A549 treated with GW870086 at 1 μM for 4 hours (cell line): ENCODE measurements at places on chromosomes 6 and 20. TPM values are rescaled to one million over a fixed set of nuclear protein-coding genes. Genes with fewer than 3 reads are reported as not detected.

KHDC1L gene
- total RNA-seq: 0.36 to 0.51 TPM (median 0.42 TPM) in 4 of 5 replicates, not detected in the other

TMEM14B gene
- 135 to 163 TPM (median 139 TPM) in 5 replicates for total RNA-seq

SLC25A27 gene
- total RNA-seq: 0.44 to 1.3 TPM (median 0.47 TPM) in 5 replicates

COL11A2 gene
- total RNA-seq: 0.45 to 0.93 TPM (median 0.71 TPM) in 5 replicates

BANF2 gene
- not detected in 5 replicates for total RNA-seq

LZTS3 gene
- total RNA-seq: 3.6 to 4.1 TPM (median 4.1 TPM) in 5 replicates

COX4I2 gene
- not detected in 5 replicates for total RNA-seq

C6orf62 gene
- total RNA-seq: 46.3 to 55.1 TPM (median 49.7 TPM) in 5 replicates

RAE1 gene
- total RNA-seq: 60.5 to 71.5 TPM (median 62.8 TPM) in 5 replicates

ATP6V1G2 gene
- 0.55 to 1.2 TPM (median 0.83 TPM) in 5 replicates for total RNA-seq

SLCO4A1 gene
- total RNA-seq: 6.8 to 11.9 TPM (median 11.1 TPM) in 5 replicates

PTCRA gene
- not detected in 5 replicates for total RNA-seq

DAAM2 gene
- 0.06 to 0.08 TPM (median 0.07 TPM) in 3 of 5 replicates, not detected in the others for total RNA-seq

NR2E1 gene
- total RNA-seq: 0.06 TPM in 1 of 5 replicates, not detected in the others

PRDM13 gene
- total RNA-seq: 0.81 to 1.2 TPM (median 0.87 TPM) in 5 replicates

TMEM30A gene
- total RNA-seq: 26.8 to 47.8 TPM (median 41.0 TPM) in 5 replicates

PTCHD4 gene
- total RNA-seq: 0.05 to 0.06 TPM in 2 of 5 replicates, not detected in the others

FNDC1 gene
- total RNA-seq: 0.05 to 0.14 TPM (median 0.06 TPM) in 5 replicates

OTOR gene
- not detected in 5 replicates for total RNA-seq
